Fibroblast of skin of scalp (primary cell): ENCODE measurements at places on chromosomes 16 and 17.

DNA sequence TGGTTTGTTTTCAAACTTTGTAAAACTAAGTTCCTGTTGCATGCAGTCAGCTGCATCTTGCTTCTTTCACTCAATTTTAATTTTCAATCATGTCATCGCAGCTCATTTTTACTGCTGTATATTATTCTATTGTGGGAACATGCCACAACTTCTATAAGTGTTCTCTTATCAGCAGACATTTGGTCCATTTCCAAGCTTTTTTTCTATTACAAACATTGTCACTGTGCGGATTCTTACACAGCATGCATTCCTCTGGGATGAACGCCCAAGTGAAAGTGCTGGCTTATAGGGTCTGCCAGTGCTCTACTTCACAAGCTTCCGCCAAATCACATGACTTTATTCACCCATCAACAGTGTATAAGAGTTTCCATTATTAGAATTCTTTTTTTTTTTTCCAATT lies 22.7 kb downstream of the GINS3 start:
- peak; percentile 15 for DNase-seq

DNA sequence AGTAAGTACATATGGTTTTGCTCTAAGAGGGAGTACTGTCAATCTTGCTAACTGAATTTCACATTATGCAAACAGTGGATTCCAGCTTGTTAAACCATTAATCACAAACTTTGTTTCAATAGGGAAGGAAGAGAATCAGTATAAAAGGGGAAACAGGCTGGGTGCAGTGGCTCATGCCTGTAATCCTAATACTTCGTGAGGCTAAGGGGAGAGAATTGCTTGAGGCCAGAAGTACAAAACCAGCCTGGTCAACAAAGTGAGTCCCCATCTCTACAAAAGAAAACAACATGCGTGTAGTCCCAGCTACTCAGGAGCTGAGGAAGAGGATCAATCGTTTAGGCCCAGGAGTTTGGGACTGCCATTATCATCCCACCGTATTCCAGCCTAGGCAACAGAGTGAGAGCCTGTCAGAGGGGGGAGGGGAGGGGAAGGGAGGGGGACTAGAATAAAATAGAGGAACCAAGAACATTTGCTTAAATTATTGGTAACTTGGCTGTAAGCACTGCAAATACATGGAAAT lies 65.7 kb downstream of the FBXL20 start:
- peak; percentile 8 for DNase-seq

- DNase-seq = peak; percentile 67
Measured at GRCh38 chr16:89556750-89557689, 3.5 kb upstream of the RPL13 start.

DNA sequence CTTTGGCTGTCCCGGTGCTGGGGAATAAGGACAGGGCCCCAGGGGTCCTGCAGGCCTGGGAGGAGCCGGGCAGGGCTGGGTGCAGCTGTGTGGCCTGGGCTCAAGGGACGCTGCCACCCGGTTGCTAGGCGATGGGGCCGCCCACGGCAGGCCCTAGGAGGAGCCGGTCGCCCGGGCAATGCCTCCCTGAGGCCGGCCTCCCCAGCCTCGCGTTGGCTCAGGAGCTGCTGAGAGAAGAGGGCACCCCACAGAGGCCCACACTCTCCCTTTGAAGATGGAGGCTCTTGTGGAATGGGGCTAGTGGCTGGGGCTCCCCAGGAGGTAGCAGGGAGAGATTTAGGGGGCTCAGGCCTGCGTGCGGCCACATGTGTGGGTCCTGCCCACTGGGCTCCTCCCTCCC lies at the start of gene CIBAR2:
CIBAR2 (minus strand) TSS at position 109 of the 400 bp plus-strand sequence. CDS start 120 bp downstream, outside the sequence.
- no peak for DNase-seq

DNA sequence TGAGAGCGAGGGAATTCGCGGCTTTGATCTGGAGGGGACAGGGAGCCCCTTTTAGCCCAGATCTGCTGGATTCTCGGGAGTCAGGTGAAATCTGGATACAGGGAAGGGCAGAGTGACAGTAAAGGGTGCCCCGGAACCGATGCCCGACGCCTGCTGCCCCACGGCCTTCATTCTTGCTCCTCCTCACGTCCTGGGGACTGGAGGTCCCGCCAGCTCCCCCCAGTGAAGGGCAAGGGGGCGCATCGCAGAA lies 596 bp downstream of the OR1F1 start:
- DNase-seq = no peak

- DNase-seq = no peak
Measured at GRCh38 chr16:81465375-81465943, 20.9 kb downstream of the CMIP start.

DNA sequence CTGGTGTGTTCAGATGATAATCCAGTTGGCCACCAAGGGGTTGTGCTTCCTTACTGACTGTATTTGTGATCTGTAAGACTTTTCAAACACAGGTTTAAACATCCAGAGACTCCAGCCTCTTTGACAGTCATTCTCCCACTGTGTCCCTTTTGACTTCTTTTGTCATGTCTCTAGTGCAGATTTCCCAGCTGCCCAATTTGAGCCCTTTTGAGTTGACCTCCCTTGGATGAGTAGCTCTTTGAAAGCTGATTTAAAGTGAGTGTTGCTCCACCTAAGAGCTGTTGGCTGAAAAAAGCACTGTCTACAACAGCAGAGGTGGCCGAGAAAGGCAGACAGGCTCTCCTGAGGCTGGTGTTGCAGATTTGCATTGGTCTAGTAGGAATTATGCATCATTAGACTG lies 188.4 kb upstream of the TBX2 start:
- no peak for DNase-seq
